Ovary (tissue), 10 donors: ENCODE measurements at places on chromosomes 1 and 21.

- DNase-seq = no peak
Observed at GRCh38 chr1:178768423-178768822, 43.4 kb downstream of the RALGPS2 start.

GRCh38 chr1:44044071-44044801 lies 13.0 kb upstream of the SLC6A9 start:
- DNase-seq = no peak

DNA sequence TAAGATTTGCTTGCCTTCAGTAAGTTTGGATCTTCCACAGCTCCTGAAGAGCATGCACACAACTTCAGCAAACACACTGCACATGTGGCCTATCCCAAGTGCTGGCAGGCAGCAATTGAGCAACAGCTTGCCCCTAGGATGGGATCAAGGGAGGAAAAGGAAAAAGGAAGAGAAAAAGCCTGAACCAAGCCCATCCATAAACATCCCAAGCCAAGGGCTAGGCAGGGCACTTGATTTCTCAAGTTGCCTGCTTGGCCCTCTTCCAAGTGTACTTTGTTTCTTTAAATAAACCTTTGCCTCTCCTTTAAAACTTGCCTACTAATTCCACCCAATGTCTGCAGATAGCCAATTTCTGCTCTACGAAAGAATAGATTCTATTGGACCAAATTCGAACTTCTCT lies 49.0 kb upstream of the OLFM3 start:
- DNase-seq = no peak

GRCh38 chr1:195580988-195581387 lies 1027.3 kb downstream of the KCNT2 start:
- DNase-seq = no peak

GRCh38 chr1:27563591-27564471 lies 40.1 kb downstream of the AHDC1 start:
- DNase-seq = peak; percentile 75

GRCh38 chr1:48084826-48085225 lies 87.6 kb upstream of the TRABD2B start:
- no peak for DNase-seq

GRCh38 chr1:207898260-207898659 lies 12.7 kb downstream of the CD34 start:
- no peak for DNase-seq

DNA sequence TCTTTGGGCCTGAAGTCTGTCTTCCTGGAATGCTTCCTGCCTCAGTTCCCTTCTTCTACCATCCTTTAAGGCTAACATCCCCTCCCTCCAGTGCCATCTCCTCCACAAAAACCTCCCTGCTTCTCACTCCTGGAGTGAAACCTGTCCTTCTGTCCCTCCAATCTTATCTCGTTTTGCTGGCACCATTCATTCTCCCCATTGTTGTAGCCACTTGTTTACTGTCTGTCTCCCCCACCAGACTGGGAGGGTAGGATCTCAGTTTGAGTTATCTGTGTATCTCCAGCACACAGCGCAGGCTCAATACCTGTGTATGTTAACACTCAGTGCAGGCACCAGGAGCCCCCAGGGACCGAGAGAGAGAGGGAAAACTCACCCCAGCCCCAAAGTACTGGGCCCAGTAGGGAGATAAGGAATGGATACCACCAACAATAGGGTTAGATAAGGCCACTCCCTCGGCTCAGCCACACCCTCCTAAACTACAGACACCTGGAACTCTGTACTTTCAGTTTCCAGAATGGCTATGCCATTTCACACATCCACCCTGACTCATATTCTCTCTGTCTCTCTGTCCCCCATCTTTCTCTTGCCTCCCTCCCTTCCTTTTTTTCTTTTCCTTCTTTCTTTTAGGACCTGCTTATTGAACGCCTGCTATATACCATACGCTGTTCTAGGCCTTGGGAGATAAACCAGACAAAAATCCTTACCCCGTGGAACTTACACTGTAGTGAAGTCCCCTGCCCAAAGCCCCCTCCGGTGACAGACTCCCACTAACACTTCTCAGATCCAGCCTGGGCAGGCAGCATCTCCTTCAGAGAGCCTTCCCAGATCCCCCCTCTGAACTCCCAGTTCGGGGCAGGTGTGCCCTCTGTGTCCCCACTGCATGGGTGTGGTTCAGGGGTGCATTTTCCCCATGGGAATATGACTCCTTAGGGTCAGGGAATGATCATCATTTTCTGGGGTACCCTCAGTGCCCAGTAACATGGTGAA lies 3.3 kb upstream of the SSBP3 start:
- no peak for DNase-seq

DNA sequence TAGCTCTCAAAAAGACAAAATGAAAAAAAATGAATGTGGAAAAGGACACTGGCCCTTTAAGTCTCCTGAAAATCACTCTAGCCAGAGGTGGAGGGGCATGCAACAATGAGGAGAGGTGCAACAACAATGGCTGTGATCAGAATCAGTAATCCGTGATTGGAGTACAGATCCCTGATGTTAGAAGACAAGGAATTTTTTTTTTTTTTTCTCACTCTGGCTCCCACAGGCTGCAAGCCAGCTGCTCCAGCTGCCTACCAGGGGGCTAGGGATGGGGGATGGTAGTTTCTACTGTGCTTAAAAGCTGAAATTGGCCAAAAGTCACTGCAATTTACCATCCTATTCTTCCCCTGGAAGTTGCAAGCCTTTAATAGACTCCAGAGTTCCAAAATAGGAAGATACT lies 54.5 kb downstream of the STYXL2 start:
- DNase-seq = no peak

DNA sequence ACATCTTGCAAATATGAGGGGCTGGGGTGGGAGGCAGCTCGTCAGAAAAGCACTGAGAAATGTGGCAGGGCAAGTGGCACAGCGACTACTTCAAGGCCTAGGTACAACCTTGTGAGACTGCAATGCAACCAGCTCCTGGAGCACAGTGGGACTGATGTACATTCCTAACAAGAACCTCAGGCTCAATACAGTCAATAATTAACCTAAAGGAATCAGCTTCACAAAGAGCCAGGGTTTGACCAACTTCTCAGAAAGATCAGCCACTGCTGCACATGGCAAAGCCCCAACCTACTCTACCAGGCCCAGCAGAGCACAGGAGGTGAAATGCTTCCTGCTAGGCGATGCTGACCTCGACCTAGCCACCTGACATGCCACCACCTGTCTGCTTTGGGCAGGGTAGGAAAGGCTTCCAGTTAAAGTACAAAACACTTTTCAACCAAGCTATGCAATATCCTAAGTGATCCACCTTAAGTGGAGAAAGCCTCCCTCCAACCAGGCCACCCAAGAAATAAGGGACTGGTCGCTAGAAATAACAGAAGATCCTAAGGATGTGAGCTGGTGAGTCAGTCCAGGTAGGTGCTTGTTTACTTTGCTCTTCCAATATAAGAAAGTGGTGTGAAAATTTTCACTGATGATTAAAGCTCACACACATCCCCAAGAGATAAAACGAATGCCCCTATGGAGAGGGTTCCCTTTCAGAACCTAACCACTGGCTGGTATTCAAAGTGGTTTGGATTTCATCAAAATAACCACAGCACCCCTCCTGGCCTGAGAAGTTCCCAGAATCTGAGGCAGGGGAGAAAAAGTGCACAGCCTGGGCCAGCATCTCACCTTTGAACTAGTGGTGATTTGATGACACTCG lies 2.1 kb downstream of the RIPK4 start:
- DNase-seq = no peak

DNA sequence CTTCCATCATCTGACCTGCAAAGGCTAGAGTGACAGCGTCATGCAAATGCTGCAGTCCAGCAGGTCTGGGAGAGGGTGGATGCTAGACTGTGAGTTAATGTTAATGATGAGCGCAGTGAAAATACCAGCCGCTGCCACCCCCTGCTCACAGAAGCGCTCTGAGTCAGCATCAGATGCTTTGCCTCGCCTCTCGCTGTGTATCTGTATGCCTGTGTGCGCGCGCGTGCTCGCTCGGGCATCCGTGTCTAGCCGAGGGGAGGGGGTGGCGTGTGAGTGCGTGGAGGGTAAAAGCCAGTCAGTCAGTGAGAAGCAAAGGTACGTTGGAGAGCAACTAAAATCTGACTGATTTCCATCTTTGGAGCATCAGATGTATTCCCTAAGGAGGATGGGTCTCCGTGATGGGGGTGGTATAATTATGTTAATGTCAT lies 858.7 kb downstream of the USP25 start:
- DNase-seq = peak; percentile 76

- no peak for DNase-seq
Observed at GRCh38 chr1:87007323-87007722, 92.9 kb downstream of the HS2ST1 start.

- DNase-seq = no peak
Observed at GRCh38 chr21:31514598-31514997, 144.9 kb upstream of the SOD1 start.

GRCh38 chr1:7393136-7393535 lies 378.0 kb upstream of the VAMP3 start:
- DNase-seq = no peak

DNA sequence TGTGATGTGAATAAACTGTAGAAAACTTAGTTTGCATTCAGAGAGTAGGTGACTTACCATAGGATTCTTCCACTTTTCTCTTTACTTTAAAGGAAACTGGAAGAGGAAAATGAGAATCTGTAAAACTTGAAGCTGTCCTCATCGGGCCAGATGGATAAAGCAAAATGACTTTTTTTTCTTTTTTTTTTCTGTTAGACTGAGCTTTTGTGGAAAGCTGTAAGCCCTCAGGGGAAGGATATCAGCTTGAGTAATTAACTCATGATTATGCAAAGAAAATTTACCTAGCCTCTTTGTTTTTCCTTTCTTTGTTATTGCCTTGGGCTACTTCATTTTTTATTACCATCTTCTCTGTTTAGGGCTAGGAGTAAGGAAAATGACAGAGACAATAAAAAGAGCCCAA lies 53.4 kb downstream of the DPH5 start:
- no peak for DNase-seq

DNA sequence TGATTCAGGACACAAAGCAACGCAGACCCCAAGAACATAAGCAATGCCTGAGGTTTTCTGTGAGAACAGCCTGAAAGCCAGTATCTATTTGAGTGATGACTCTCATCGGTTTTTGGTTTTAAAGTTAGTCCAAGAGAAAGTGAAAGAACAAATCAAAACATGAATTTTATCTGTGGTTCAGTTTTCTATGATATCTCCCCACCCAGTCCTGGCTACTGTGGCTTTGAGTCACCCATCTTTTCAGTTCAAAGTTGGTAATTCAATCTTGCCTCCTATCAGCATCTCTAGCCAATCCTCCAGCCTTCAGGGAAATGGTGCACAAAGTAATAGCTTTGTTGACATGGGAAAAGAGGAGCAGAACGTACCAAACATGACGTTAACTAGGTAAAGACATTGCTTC lies 40.5 kb upstream of the KRTAP19-8 start:
- no peak for DNase-seq

- no peak for DNase-seq
Observed at GRCh38 chr1:36284517-36284916, 21.7 kb upstream of the SH3D21 start.

GRCh38 chr1:116256875-116257274 lies 116.2 kb upstream of the ATP1A1 start:
- DNase-seq = no peak

- no peak for DNase-seq
Observed at GRCh38 chr21:31107871-31108270, 69.6 kb upstream of the KRTAP19-8 start.

GRCh38 chr21:46060596-46061061 lies 37.3 kb upstream of the COL6A2 start:
- DNase-seq = peak; percentile 82

- no peak for DNase-seq
Observed at GRCh38 chr1:64327119-64327518, 123.7 kb downstream of the UBE2U start.

DNA sequence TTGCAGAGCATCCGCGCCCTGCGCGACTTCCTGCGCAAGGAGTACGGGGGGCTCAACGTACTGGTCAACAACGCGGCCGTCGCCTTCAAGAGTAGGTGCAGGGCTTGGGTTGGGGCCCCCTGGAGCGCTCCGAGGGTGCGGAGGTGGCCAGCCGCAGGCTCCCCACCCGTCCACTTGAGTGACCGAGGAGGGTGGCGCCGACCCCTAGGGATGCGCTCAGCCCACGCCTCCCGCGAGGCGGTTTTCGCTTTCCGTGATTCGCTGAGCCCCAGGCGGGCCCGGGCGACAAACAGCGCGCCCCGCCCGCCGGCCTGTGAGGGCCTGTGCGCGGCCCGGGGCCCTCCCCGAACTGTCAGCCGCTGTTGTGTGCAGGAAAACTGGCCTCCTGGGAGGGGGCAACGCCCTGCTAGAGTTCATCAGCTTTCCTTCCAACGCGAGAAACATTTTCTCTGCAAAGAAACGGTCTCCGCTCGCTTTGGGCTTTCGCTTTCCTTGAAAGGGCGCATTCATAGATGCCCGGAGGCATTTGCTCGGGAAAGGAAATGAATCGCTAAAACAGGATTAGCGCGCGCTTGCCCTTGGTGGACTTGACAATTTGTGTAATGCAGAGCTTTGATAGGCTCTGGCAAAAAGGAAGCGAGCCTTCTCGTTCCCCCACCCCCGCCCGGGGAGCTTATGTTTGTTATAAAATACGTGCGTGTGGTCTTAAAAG lies 668 bp downstream of the CBR3 start:
- peak; percentile 60 for DNase-seq

DNA sequence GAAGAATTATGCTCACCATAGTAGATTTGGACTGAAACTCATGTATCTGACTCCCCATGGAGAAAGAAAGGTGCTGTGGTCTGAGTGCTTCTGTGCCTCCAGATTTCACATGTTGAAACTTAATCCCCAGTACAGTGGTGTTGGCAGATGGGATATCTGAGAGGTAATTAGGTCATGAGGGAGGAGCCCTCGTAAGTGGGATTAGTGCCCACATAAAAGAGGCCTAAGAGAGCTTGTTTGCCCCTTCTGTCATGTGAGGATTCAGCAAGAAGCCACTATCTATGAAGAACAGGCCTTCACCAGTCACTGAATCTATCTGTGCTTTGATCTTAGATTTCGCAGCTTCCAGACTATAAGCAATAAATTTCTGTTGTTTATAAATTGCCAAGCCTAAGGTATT lies 150.1 kb downstream of the PLPP3 start:
- no peak for DNase-seq

- peak; percentile 87 for DNase-seq
Observed at GRCh38 chr1:26788836-26789611, 1.3 kb downstream of the PIGV start.

GRCh38 chr1:201252944-201253371 lies 30.3 kb upstream of the PKP1 start:
- DNase-seq = no peak
